ENCODE measurements at places on chromosomes 2 and 18. TPM values are rescaled to one million over a fixed set of nuclear protein-coding genes. Genes with fewer than 3 reads are reported as not detected.

The OTOF gene
- 0.04 TPM for polyA plus RNA-seq

The EVX2 gene
- polyA plus RNA-seq, result not detected

The NMUR1 gene
- 0.10 TPM for polyA plus RNA-seq

The DSC2 gene
- polyA plus RNA-seq, result 6.3 TPM

The TTC27 gene
- polyA plus RNA-seq, result 5.2 TPM

The BIRC6 gene
- 16.5 TPM for polyA plus RNA-seq

DNA sequence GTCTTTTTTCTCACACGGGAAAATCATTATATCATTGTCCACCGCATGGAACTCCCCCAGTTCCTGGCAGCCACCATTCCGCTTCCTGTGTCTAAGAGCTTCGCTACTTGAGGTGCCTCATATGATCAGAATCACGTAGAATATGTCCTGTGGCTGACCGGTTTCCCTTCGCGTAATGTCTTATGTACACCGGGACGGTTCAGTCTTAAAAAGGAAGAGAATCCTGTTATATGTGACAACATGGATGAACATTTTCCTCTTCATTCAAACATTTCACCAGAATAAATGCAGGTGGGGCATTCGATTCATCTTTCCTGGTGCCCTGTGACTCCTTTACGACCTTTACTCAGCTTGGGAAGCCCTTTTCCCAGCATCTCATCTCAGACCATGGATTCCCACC, 131.7 kb upstream of the TWIST2 start:
- no peak overlapping the region for H3K27ac ChIP-seq
- peaks cover 12% of the 10 kb centered on the region for H3K27me3 ChIP-seq
- no peaks in the 10 kb centered on the region for H3K36me3 ChIP-seq
- DNase-seq, result no peak

DNA sequence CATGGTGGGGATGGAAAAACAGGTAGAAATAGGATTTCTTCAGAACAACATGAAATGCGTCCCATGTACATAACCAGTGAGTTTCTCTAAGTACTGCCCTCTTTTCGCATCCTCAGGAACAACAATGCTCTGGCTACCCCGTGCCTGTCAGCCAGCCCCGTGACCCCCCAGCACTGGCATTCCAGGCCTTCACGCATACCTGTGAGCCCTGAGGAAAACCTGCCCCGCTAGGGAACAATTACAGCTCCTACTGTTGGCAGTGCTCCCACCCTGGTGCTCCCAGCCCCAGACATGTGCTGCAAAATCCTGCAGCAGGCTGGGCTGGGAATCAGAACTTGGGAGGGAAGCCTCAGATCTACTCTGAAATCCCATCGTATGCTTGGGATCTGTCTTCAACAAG, 9.1 kb downstream of the SMAD7 start:
- peaks cover 19% of the 10 kb centered on the region for H3K4me1 ChIP-seq
- peaks cover 10% of the 10 kb centered on the region for H3K36me3 ChIP-seq
- H3K27me3 ChIP-seq, result no peaks in the 10 kb centered on the region

- peaks cover 8% of the 10 kb centered on the region for H3K27me3 ChIP-seq
- no peak overlapping the region for H3K27ac ChIP-seq
- H3K4me3 ChIP-seq, result no peak overlapping the region
- H3K4me1 ChIP-seq, result peaks cover 12% of the 10 kb centered on the region
- DNase-seq, result no peak
These were observed 5.0 kb downstream of the OSBPL6 start for GRCh38 chr2:178199334-178199733.

- no peak for DNase-seq
- no peak overlapping the region for H3K4me3 ChIP-seq
- no peaks in the 10 kb centered on the region for H3K27me3 ChIP-seq
These were observed 29.1 kb upstream of the CSRNP3 start for GRCh38 chr2:165440367-165440766.

GRCh38 chr2:63818271-63818670, 23.4 kb upstream of the UGP2 start:
- no peaks in the 10 kb centered on the region for H3K27me3 ChIP-seq
- H3K4me1 ChIP-seq, result peaks cover 26% of the 10 kb centered on the region
- no peak for DNase-seq

DNA sequence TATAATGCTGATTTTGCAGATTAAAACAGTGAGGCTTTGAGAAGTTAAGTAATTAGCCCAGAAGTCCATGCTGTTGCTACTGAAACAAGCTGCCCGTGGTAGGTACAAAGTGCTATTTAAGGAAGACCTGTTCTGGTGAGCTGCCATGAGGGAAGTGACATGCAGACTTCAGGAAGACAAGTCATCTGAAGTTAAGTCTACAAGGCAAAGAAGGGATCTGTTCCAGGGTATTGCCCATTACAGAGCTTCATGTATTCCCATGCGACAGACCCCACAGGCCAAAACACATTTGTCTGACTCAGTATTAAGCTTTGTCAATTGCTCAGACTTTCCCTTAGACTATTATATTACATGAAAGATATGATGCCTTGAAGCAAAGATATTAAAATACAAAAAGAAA, 520.8 kb downstream of the FBXO15 start:
- H3K27ac ChIP-seq, result no peak overlapping the region
- H3K36me3 ChIP-seq, result no peaks in the 10 kb centered on the region
- H3K4me3 ChIP-seq, result no peak overlapping the region
- H3K27me3 ChIP-seq, result no peaks in the 10 kb centered on the region
- H3K4me1 ChIP-seq, result no peaks in the 10 kb centered on the region

DNA sequence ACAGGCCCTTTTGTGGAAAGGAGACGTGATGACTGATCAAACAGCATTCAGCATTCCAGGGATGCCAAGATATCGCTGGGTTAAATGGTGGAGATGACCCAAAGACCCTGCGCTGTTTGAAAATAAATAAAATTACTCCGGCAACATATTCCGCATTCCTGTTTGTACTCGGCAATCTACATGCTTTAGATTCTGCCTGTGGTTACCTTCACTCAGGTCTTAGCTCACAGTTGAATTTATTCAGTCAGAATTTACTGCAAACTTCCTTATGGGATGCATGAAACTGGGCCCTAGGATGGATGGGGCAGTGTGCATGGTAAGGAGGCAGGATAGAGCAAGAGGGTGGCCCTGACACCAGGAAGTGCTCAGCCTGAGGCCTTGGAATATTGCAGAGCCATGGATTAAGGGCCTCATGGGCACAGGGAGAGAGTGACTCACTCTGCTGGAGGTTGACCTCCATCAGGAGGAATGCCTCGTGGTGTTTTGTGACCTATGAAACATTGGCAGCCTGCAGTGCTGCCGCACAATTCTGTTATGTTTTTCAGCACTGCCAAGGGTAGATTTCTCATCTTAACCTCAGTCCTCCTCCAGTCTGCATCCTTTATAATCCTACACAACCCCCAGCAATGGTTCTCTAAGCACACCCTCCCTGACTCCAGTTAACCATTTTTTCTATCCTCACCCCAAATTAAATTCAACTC, 321.4 kb downstream of the IRS1 start:
- peaks cover 13% of the 10 kb centered on the region for H3K4me1 ChIP-seq
- no peak overlapping the region for H3K4me3 ChIP-seq
- no peaks in the 10 kb centered on the region for H3K27me3 ChIP-seq
- H3K36me3 ChIP-seq, result no peaks in the 10 kb centered on the region
- peak; percentile 26 for DNase-seq
- peak overlapping the region; percentile 12 for H3K27ac ChIP-seq

DNA sequence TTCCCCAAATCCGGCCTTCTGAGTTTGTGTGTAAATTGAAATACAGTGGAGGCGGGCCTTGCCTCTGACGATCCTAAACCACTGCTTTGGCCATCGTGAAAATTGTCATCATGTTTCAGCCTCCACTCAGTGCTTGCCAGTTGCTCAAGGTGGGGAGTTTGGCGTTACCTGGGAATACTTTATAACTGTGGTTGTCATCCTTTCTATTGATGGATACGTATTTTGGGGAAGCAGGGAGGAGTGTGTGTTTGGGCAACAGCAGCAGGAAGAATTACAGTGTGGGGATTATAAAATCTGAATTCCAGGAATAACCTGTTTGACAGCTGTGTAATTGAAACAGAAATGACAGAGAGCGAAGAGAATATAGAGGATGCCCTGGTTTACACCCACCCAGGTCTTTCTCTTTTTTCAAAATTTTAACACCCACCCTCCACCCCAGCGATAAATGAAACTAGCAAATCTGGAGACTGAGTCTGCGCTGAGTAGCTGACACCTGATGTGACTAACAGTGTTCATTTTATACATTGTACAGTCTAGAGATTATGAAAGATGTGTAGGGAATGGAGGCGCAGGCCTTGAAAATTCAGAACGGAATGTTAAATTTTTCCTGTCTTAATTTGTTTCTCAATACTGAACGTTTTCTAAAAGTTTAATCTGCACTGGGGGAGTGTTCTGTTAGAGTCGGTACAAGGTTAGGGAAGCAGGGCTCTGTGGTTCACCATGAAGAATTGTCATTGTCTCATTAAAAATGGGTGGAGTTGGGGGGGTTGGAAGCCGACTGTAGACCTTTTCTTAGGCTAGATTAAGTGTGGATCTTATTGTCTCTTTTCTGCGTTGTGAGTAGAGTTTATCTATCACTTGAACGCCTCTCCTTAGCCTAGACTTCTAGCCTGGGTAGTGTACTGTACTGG, 1.6 kb downstream of the MAP4K4 start:
- H3K4me3 ChIP-seq, result peak overlapping the region; percentile 64
- H3K4me1 ChIP-seq, result peaks cover 50% of the 10 kb centered on the region
- H3K27me3 ChIP-seq, result no peaks in the 10 kb centered on the region
- H3K27ac ChIP-seq, result peak overlapping the region; percentile 74

GRCh38 chr2:221596192-221596591, 24.1 kb upstream of the EPHA4 start:
- no peak for DNase-seq
- H3K4me1 ChIP-seq, result no peaks in the 10 kb centered on the region
- no peak overlapping the region for H3K4me3 ChIP-seq
- H3K27me3 ChIP-seq, result no peaks in the 10 kb centered on the region

DNA sequence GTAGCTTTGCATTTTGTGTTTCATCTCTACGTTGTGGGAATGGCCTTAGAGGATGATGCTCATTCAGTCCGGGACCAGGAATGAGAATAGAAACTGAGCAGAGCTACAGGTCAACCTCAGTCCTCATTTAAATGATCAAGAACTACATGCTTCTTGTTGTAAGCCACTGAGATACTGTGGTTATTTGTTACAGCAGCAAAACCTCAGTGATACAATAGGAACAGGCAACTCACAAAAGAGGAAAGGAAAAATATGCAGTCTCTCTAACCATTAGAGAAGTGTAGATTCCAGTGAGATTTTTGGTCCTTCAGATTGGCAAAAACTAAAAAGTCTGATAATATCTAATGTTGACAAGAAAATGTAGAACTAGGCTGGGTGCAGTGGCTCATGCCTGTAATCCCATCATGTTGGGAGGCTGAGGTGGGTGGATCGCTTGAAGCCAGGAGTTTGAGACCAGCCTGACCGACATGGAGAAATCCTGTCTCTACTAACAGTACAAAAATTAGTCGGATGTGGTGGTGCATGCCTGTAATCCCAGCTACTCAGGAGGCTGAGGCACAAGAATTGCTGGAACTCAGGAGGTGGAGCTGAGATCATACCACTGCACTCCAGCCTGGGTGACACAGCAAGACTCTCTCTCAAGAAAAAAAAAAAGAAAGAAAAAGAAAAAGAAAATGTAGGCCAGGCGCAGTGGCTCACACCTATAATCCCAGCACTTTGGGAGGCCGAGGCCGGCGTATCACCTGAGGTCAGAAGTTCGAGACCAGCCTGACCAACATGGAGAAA, 13.3 kb downstream of the CHCHD5 start:
- no peaks in the 10 kb centered on the region for H3K27me3 ChIP-seq
- H3K4me3 ChIP-seq, result no peak overlapping the region
- DNase-seq, result no peak

DNA sequence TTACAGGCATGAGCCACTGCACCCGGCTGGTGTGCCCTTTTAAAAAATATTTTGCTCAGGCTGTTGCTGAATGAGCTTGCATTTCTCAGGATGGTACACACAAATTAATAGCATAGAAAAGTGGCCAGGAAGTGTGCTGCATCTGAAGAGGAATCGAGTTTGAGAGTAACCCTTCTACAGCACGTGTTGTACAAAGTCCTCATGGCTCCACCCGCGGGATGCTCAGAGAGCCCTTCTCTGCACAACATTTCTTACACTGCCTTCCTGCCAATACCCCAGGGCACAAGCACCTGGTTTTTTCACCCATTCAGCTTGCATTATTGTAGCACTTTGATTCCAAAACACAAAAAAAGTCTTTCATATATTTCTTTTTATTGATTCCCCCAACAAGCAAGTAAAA, 90.1 kb upstream of the NEDD4L start:
- H3K4me3 ChIP-seq, result no peak overlapping the region
- no peaks in the 10 kb centered on the region for H3K27me3 ChIP-seq
- DNase-seq, result no peak

- no peak overlapping the region for H3K4me3 ChIP-seq
- H3K27ac ChIP-seq, result no peak overlapping the region
- H3K27me3 ChIP-seq, result no peaks in the 10 kb centered on the region
- no peaks in the 10 kb centered on the region for H3K4me1 ChIP-seq
- DNase-seq, result no peak
- no peaks in the 10 kb centered on the region for H3K36me3 ChIP-seq
These were observed 41.7 kb downstream of the FRZB start for GRCh38 chr2:182824767-182825158.

DNA sequence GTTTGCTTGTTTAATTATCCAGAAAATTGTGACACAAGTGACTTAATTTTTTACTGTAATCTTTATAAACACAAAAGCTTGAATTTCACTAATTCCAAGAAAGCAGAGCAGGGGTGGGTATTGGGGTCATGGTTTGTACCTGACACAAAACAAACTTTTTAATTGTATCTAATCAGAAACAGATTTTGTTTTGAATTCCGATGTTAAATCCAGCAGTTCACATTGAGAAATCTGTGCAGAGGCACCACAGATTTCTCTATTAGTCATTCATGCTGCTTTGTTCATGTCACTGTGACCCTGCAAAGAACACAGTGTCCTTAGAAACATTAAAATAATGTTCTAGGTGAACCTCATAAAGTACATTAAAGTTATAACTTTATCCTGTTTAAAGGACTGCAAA, 443.4 kb downstream of the NYAP2 start:
- H3K4me1 ChIP-seq, result no peaks in the 10 kb centered on the region
- H3K36me3 ChIP-seq, result no peaks in the 10 kb centered on the region
- H3K27me3 ChIP-seq, result no peaks in the 10 kb centered on the region
- no peak overlapping the region for H3K4me3 ChIP-seq
- H3K27ac ChIP-seq, result no peak overlapping the region

GRCh38 chr2:11547912-11548497, 14.2 kb downstream of the GREB1 start:
- H3K27me3 ChIP-seq, result no peaks in the 10 kb centered on the region
- H3K27ac ChIP-seq, result no peak overlapping the region
- H3K4me1 ChIP-seq, result peaks cover 2% of the 10 kb centered on the region
- H3K36me3 ChIP-seq, result no peaks in the 10 kb centered on the region
- H3K4me3 ChIP-seq, result no peak overlapping the region

- no peak overlapping the region for H3K4me3 ChIP-seq
- H3K36me3 ChIP-seq, result peaks cover 66% of the 10 kb centered on the region
- no peaks in the 10 kb centered on the region for H3K27me3 ChIP-seq
- no peak for DNase-seq
These were observed 80.4 kb downstream of the MYOM1 start for GRCh38 chr18:3139406-3139805.
